T-helper 9 cell (primary cell): ENCODE measurements at places on chromosomes 11 and 22.

DNA sequence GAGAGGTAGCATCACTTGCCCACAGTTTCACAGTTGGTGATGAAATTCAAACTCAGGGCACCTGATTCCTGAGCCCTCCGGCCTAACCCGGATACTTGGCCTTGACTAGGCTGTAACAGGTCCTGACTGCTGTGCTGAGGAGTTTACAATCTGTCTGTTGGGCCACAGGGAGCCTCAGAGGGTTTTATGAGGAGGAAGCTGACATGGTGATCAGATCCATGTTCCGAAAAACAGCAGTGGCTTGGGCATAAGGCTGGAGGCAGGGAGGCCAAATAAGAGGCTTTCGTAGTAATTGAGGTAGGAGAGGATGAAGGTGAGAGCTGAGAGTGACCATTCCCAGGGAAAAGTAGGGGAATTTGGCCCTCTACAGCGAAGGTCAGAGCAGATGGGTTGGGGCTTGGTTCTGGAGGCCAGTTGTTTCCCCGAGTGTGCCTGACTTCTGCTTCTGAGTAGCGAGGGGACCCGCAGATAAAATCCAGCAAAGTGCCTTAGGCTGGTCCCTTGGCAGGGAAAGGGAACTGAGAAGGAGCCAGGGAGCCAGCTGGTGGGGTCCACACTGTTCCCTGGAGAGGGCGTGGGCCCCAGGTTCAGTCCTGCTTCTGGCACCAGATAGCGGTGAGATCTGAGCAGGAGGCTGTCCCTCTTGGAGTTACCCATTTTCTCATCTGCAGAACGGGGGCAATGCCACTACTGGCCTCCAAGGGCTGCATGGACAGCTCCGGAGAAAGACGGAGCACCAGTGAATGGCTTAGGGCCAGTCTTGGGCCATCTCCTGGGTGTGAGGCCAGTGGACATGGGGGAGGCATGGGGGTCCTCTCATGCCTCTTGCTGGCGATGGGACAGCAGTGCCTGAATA, 6.5 kb downstream of the PRDM11 start:
- DNase-seq: no peak

DNA sequence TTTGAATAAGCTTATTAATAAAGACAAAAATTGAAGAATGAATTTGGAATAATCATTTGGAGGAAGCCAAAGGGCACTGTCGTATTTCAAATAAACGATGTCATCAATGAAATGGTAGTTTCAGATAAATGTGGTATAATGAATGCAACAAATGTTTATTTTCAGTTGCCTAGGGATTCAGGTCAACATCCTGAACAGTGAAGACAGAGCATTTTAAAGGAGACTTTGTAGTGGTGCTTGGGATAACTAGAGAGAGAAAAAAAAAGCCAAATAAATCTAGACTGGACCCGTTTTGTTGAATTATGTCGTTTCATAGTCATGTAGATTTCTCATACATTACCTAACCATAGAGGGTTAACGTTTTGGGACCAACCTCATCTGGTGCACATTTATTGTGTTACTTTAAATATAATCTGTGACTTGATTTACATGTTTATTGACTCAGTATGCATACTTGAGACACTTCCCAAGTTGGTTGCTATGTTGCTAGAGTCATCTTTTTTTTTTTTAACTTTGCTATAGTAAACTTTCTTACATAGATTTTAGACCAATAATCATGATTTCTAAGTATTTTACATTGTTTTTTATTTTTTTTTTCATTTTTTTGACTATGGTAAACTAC, 111.1 kb downstream of the NCAM1 start:
- DNase-seq: no peak

DNA sequence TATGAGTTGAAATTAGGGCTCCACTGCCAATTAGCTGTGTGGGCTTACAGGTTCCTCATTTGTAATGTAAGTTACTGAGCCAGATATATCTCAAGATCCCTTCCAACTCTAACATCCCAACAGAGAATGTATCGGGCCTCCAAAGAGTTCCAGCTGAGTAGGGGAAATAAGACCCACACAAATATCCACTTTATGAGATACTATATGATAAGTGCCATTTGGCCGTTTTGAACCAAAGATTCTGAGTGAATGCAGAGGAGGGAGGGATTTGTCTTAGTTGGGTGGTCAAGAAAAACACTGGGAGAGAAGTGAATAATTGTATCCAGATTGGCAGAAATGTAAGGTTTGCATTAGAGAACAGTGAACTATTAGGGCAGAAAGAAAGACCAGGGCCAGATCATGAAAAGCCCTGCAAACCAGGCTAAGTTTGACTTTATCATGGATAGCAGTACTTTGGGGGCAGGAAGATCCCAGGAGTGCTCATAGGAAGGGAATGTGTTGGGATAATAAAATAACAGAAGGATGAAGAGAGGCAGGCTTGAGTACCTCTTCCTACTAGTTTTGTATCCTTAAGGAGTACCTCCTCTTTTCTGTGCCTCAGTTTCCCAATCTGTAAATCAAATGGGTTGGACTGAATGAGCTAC, 63.9 kb downstream of the RPL27A start:
- DNase-seq: no peak

GRCh38 chr11:64762674-64763525, 3.1 kb upstream of the PYGM start:
- DNase-seq: no peak

GRCh38 chr11:32224580-32224979, 133.7 kb downstream of the RCN1 start:
- no peak for DNase-seq

- no peak for DNase-seq
These were observed 60.9 kb upstream of the HSPA8 start for GRCh38 chr11:123122852-123123251.

GRCh38 chr22:38304526-38304925, 12.7 kb downstream of the CSNK1E start:
- DNase-seq: no peak

GRCh38 chr11:81725701-81726100, 1008.0 kb downstream of the FAM181B start:
- DNase-seq: no peak

DNA sequence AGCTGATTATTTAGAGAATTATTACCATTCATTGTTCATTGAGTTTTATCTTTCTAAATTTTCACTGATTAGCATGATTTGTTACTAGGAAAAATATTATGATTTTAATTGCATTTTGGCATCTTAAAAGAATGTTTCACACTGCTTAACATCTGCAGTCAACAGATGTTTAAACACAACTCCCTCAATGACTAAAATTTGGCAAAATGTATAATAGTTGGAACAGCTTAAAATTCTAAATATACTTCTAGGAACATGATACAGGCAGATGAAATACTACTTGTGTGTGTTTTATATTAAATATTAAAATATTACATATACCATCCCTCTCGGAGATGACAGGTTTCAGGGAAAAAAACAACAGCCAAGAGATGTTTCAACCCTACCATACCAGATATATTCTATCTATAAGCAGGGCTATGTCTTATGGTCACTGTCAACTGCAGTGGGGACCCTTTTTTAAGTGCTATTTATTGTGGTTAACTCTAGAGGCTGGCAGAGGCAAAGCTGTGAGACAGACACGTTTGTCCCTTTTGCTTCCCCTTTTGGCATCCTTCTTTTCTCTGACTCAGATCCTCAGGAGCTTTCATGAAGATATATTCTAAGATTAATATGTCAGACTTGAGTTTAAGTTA, 81.9 kb downstream of the BDNF start:
- DNase-seq: no peak

- DNase-seq: no peak
These were observed 124.1 kb upstream of the MPPED2 start for GRCh38 chr11:30710221-30710620.

DNA sequence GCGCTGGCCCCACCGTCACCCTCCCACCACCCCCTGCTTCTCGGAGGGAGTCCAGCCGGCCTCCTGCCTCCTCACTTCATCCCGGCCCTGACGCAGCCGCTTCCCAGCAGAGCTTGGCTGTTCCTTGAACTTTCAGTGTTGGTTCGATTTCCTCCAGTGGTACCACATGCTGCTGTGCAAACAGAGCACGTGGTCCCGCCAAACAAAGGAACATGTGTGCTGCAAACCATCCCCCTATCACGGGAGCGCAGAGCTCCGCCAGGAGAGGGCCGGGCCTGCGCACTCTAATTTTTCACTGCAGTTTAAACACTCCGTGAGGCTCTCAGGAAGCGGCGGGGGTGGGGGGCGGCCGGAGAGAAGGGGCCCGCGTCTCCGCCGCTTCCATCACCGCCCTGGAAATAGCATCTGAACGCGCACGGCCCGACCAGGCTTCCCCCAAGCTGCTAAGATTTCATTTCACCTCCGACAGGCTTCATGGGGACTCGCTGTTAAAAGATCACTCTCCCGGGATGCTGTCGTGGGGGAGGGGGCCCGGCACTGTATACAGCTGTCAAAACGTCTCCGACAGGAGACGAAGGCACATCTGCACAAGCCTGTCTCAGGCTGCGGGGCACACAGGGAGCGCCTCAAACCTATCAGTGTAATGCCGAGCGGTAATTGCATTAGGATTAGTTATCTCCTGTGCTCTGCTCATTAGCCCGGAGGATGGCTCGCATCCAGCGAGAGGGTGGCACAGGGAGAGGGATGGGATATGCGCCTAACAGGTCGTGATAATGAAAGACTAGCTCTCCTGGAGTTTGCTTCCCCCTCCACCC, 269.9 kb upstream of the SORL1-AS1 start:
- DNase-seq: no peak

GRCh38 chr22:37472418-37473006, 13.7 kb downstream of the MFNG start:
- DNase-seq: peak; percentile 44

DNA sequence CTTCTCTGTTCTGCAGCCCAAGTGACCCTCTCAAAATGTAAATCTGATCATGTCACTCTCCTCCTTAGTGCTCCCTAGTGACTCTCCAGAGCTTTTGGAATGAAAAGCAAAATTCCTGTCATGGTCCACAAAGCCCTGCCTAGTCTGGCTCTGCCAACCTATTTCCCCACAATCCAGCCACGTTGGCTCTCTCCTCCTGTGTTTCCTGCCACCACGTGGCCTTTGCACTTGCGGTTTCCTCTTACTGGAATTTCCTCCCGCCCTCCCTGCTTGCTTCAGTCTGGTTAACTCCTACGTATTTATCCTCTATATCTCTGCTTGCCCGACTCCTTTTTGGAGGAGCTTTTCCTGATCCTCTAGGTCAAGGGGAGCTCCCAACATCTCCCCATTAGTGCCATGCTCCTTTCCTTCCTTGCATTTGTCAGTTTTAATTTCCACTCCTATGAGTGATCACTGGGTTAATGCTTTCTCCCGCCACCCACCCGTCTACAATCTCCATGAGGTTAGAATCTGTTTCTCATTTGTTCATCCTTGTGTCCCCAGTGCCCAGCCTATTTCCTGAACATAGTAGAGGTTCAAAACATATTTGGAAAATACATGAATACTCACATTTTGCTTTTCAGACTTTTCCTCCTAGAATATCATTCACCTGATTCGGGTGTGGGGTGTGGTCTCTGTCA, 11.5 kb downstream of the NNMT start:
- DNase-seq: no peak

DNA sequence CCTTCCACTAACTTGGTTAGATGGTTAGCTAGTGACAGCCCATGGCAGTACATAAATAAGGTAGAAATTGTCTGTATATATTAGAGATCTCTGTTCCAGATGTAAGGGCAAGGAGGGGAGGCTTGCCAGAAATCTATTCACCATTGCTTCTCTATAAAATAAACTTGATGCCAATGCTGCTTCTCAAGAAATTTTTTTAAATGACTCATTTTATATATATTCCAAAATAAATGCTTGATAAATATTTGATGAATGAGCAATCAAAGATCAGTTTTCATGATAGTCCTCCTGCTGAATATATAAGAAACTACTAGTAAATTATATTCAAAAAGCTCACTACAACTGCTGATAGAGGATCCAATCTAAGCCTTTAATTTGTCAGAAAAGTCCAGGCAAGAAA, 710.6 kb upstream of the CCDC179 start:
- no peak for DNase-seq

DNA sequence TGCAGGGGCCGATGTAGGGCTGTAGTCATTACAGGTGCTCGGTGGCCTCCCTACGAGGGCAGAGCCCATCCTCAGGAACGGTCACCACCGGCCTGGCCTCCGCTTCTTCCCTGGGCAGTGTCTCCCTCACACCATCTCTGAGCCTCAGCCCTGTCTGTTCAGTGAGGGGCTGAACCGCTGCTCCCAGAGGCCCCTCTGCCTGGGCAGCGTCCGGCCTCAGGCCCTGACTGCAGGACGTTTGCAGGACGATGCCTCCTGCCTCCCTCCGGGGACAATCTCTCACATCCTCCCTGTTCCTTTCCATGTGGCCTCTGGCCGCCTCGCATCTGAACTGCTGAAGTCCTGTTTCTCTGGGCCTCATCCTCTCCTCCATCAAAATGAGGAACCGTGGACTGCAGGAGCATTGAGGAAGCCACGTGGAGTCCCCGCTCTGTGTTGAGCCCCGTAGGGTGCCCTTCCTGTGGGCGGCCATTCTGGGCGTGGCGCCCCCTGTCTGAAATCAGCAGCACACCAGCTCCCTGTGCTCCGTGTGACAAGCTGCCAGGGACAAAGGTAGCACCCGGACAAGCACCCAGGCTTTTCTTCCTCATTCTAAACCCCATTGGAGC, 933.5 kb downstream of the BRD1 start:
- DNase-seq: no peak

- no peak for DNase-seq
These were observed 2.8 kb downstream of the VWCE start for GRCh38 chr11:61292356-61292755.

DNA sequence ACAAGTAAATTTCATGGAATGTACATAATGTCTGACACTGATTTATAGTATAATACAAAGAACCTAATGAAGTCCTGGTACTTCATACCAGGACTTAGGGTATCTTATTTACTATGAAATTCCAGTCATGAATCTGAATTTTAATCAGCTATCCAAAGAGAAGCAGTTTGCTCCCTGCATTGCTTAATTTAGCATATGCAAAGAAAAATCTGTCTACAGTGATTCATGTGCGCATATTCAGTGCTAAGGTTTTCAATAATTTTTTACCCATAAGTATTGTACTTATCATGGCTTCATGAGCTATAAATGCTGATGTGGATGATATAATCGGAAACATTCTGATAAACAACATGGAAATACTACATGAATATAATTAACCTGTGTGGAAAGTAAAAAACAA, 185.6 kb upstream of the ARHGAP42 start:
- DNase-seq: no peak

DNA sequence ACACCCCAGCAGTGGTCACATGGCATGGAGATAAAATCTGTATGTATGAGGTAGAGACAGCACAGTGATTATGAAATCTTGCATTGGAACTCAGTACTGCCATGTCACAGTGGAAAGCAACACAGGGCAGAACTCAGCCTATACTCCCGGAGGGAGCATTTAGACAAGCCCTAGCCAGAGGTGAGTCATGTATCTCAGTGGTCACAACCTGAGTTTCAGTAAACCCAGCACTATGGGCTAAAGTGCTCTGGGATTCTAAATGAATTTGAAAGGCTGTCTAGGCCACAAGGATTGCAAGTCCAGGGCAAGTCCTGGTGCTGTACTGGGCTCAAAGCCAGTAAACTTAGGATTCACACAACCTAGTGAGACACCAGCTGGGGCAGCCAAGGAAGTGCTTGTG, 1717.1 kb upstream of the RAG2 start:
- DNase-seq: no peak

- no peak for DNase-seq
These were observed 28.1 kb upstream of the ZBTB16 start for GRCh38 chr11:114031246-114031966.
